ENCODE measurements at places on chromosomes 2 and 18.

DNA sequence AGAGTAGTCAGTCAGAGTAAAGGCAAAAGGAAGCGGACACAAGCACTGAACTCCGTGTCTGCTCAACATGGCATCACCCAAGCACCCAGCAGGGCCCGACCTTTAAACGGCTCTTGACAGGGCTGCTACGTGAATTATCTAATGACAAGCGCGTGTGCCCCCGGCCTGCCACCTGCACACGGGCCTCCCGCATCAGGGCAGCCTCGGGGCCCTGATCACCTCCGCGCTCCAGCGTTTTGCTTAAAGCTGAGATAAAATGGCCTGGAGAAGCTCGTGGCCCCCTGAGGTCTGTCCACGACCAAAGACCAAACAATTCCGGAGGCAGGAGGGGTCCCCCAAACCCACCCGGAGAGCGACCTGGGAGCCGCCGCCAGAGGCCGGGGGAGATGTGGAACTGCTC, 376 bp downstream of the NDUFA10 start:
- DNase-seq: peak; percentile 28

GRCh38 chr2:75844651-75845050, 133.9 kb upstream of the GCFC2 start:
- no peak for DNase-seq

DNA sequence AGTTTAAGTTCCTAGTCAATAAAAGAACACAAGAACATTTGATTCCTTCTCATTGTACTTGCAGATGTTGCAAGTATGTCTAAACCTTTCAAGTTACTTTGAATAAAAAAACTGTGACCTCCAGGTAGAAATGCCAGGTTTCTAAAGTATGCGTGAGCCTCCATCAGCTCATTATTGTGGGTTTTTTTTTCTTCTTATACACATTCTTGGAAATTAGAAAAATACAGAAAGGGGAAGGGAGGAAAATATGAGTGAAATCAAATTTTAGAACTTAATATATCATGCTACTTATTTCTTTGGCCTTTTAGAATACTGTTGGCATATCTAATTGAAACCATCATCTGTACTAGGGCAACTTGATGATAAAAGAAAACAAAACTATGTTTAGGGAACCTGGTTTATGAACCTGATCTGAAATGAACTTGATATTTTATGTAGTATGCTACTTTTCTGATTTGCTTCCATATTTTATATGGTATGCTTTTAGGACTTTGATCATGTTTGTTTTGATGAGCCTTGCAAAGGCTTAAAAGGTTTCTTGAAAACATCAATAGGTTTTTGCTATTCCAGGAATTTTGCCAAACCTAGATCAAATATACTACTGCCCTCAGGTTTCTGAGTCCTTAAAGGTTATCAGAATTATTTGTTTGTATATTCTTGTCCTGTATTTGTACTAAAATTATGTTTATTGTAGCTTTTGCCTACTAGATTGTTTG, 130.7 kb upstream of the MAP3K20 start:
- no peak for DNase-seq

DNA sequence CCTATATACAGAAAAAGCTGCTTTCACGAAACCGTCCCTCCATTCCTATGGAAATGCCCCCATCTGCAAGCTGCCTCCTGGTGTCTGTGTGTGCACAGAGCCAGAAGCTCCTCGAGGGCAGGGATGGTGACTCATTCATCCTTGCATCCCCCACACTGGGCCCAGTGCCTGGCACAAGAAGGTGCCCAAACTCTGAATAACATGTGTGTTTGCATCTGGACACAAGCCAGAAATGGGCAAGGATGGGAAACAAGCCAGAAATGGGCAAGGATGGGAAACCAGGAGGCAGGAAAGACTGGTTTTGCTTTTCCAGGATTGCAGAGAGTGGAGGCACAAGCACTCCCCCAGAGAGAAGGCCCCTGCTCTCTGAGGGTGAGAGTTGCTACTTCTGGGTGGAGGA, 313.9 kb downstream of the CELF4 start:
- no peak for DNase-seq

DNA sequence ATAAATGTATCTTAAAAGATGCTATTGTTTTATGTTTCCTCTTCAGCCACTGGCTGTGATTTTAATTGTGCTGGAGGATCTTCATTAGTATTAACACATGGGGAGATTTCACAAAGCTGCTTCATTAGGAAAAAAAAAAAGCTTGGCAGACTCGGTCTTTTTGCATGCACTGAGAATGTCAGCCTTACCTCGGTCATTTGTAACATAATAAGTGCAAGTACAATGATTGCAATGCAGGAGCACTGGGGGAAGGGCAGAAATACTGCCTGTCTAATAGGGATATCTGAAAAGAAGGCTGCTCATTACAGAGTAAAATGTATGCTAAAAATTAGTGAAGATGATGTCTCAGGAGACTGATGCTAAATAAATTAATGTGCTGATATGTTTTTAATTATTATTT, 1.3 kb upstream of the BAZ2B start:
- no peak for DNase-seq

GRCh38 chr2:1550658-1551316, 137.5 kb downstream of the TPO start:
- DNase-seq: peak; percentile 85

- DNase-seq: no peak
Measured at GRCh38 chr18:74994502-74995418, 214.2 kb downstream of the PTGR3 start.

DNA sequence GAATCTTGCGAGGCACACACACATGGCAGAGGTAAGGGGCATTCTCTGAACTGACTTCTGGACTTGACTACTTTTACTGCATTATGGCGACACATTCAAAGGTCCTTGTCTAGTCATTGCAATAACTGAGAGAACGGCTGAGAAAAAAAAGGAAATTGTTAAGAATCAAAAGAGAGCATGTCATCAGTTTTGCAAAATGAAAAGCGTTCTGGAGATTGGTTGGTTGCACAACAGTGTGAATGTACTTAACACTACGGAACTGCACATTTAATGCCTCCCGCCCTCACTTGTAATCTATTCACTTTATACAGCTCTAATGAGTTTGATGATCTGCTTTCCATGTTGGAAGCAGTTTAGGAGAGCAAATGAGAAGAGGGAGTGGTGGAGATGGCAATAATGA, 68.5 kb upstream of the NFU1 start:
- DNase-seq: no peak

DNA sequence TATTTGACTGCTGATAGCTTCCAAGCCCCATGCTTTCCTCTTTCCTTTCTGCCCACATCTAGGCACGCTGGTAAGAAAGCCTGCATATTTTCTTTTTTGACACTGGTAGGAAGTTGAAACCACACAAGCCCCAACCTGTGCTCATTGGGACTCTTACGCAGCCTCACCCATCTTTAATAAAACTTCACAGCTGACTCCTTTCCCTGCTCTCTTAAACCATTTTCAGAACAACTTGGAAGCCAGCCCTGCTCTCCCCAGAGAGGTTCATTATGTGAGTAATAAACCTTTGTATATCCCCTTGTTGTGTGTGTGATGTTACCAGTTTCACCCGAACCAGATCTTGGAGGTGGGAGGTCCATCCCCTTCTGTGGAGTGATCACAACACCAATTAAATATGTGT, 268.4 kb downstream of the GPD2 start:
- DNase-seq: no peak

DNA sequence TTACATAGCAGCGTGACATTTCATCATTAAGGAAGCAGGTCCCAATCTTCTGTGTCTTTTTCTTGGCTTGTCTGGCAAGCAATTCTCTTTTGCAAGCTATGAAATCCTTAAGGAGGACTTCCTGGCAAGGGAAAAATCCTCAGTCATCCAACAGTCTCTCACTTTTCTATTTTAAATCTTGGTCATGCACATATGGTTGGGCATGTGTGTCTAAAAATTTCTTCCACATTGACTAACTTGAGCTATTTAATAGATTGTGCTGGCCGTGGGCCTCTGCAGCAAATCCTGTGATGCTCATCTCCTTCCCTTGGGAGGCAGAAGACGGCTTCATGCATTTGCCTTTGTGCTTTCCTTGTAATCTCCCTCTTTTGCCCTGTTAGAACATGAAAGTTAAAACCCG, 634.3 kb upstream of the FANCL start:
- DNase-seq: no peak

GRCh38 chr2:44553456-44553855, 191.7 kb downstream of the CAMKMT start:
- DNase-seq: no peak

DNA sequence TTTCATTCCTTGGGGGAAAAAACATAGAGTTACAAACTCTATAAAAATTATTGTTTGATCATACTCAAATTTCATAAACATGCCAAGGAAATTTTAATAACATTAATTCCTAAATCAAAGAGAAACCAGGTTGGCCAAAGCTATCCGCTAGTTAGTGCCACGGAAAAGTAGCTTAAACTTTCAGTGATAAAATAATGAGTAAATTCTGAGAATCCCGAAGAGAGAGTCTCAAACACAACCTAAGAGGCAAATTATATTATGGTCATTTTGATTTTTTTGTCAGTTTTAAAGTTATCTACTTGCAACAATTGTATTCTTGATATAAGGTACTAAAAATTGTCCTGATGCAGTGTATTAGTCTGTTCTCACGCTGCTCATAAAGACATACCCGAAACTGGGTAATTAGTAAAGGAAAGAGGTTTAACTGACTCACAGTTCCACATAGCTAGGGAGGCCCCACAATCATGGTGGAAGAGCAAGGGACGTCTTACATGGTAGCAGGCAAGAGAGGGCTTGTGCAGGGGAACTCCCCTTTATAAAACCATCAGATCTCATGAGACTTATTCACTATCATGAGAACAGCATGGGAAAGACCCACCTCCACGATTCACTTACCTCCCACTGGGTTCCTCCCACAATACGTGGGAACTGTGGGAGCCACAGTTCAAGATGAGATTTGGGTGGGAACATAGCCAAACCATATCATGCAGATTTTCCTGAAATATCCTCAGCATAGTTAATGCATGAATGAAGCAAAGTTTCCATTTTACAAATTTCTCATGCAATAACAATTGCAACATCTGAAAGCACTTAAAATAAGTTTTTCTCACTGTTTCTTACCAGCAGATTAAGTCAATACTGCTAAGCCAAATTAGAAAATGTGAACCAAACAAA, 205.9 kb upstream of the STK17B start:
- no peak for DNase-seq

- DNase-seq: no peak
Measured at GRCh38 chr2:239265681-239266433, 135.0 kb downstream of the HDAC4 start.

DNA sequence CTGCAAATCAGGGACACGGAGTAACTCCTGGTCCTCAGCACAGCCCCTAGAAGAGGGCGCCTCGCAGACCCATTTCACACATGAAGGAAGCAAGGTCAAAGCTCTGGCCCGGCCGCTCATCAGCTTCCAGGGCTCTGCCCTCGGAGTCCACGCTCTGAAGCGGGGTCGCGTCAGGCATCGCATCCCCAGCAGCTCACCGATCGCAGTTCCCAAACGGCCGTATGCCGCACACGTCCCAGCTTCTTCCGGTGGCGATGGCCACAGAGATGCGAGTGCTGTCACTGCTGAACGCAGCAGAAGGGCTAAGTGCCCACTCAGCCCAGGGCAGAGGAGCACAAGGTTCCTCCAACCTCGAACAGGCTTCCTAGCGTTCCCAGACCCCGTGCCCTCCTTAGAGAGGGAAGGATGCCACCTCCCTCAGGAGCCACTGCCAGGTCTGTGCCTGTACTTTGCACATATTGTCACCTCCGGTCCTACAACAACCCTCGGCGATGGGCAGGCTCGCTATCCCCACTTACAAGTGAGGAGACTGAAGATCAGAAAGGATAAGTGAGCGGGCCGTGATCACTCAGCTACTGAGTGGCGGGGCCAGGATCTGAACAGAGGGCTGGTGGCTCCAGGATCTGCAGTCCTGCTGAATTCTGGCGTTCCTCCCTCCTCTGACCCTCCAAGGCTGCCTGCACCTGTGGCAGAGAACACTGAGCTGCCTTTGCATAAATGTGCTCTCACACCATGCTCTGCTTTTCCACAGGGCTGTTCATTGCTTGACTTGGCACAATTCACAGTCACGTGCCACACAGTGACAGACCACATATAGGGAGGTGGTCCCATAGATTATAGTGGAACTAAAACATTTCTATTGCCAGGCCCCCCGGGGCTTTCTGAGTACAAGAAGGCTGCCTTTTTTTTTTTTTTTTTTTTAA, 71.4 kb downstream of the COPS8 start:
- no peak for DNase-seq

- peak; percentile 54 for DNase-seq
Measured at GRCh38 chr2:143284087-143284675, 155.0 kb downstream of the ARHGAP15 start.

GRCh38 chr2:145258903-145259579, 739.1 kb upstream of the ZEB2 start:
- no peak for DNase-seq

DNA sequence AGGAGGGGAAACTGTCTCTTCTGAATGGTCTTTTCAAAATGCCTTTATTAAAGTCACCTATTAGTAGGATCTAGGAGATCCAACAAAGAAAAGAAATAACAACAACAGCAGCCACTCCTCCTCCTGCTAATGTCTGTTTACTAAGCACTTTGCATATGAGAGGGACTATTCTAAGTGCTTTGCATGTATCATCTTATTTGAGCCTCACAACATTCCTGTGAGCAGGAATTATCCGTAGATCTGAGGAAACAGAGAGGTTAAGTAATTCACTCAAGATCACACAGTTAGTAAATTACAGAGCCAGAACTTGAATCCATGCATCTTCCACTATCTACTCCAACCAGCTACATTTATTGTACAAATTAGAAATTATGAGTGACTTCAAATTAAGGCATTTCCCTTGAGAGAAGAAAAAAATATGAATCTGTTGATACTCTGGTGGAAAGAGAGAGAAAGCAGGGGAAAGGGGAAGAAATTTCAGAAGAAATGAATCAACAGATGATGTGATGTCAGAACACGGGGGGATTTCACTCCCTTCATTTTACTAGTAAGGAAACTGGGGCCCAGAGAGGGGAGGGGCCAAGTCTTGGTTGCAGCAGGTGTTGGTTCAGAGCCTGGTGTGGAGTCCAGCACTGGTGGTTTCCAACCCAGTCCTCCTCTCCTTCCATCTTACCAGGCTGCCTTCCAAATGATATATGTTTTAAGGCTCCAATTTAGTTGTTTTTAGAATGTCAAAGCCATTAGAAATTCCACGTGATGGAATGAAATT, 49.7 kb downstream of the TSN start:
- DNase-seq: no peak

GRCh38 chr2:29902356-29902755, 19.0 kb downstream of the ALK start:
- no peak for DNase-seq

DNA sequence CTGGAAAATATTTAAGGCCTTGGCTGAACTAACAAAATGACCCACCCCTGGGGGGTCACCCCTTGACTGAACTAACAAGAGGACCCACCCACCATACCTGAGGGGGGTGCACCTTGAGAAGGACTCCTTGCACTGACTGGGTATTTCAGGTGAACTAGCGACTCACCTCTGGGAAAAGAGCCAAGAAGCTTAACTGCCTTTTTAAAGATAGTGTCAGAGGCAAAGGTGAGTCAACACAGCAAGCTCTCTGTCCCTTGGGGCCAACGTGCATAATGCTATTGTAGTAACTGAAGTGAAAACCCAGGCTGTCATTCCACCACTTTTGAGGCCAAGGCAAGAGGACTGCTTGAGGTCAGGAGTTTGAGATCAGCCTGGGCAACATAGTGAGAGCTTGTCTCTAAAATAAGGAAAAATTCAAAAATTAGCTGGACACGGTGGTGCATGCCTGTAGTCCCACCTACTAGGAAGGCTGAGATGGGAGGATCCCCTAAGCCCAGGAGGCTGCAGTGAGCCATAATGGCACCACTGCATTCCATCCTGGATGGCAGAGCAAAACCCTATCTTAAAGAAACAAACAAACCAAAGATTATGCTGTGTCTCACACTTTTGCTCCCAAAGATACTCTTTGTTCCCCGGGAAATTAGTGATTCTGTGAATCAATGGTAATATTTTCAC, 36.4 kb upstream of the ZCCHC2 start:
- no peak for DNase-seq
